ENCODE measurements at places on chromosomes 1 and 21.

GRCh38 chr1:232142403-232143314 is 487.3 kb downstream of the SIPA1L2 start:
- DNase-seq = peak; percentile 91

- DNase-seq = peak; percentile 5
Measured at GRCh38 chr1:110616587-110616986, 10.4 kb upstream of the KCNA2 start.

DNA sequence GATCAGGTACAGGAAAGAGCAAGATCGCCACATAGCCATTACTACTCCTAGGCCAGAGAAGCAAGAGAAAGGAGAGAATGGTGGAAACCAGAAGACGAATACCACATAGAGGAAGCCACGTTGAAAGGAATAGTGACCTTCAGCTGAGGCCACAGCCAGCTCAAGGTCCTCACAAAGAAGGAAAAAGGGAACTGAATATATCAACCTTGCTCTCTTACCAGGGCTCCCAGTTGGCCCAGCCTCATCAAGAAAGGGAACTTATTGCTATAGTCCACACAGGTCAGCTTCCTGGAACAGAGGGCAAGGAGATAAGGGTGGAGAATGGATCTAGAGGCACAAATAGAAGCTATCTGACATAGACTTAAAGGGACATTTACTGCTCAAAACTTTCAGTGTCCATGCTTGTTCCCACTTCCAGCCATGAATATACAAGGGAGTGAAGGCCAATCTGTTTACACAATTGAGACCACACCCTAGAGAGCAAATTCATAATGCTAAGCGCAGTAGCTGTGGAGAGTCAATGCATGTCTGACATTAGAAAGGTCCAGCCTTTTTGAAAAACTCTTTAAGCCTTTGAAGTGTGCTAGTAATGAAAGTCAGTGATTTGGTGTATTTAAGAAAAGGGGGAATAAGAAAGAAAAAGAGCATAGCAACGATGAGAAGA is 120.7 kb upstream of the ZC3H11B start:
- no peak for DNase-seq

GRCh38 chr21:14985306-14985705 is 79.5 kb downstream of the NRIP1 start:
- no peak for DNase-seq

DNA sequence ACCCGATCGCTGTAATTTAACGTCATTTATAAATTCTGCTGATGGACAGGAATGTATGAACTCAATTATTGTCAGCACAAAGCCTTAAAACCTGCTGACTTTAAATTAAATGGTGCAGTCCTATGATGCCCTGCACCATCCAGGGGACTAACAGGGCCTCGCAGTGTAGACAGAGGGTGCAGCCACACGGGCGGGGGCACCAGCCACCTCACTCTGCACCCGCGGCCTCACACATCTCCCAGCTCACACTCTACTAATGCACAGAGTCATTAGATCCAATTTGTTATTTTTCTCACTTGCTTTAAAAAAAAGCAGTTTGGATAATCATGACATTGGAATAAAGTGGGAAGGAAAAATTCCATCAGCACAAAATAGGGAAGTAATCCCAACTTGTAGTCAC is 49.7 kb downstream of the PROX1 start:
- no peak for DNase-seq

- peak; percentile 83 for DNase-seq
Measured at GRCh38 chr1:67535474-67535873, 105.3 kb upstream of the SERBP1 start.

GRCh38 chr1:160046494-160047110 is 14.8 kb upstream of the PIGM start:
- DNase-seq = peak; percentile 33

DNA sequence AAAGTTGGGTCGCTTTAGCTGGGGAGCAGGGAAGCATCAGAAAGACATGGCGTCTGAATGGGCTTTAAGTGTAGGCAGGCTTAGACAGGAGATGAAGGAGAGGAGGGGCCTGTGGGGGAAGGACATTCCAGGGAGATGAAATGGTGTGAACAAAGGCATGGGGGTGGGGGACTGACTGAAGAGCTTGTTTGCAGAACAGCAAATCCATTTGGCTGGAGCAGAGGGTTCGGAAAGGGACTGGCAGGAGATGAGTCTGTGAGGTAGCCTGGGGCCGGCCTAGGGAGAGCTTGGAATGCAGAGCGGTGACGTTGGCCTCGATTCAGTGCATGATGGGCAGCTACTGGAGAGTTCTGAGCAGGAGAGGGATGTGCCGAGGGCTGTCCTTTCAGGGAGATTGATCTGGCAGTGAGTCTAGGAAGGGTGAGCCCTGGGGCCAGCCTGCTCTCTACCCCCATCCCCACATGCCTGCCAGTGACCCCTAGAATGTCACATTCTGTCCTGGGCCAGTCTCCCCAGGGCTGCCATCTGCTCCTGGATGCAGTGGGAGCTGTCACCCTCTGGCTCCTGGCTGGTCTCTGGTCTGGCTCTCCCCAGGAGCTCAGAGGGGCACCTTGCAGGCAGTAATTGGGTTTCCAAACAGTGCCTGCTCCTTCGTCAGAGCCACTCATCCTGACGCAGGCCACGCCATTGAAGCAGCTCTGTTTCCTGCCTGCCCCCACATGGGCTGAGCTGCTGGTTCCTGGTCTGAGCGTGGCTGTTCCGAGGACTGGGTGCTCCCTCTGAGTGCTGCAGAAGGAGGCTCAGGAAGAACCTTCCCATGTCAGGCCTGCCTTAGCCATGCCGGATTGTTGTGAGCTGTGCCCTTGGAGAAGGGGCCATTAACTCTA is 22.3 kb upstream of the TMEM222 start:
- DNase-seq = peak; percentile 98

GRCh38 chr1:207362962-207363860 is 41.7 kb downstream of the CD55 start:
- DNase-seq = peak; percentile 30

GRCh38 chr1:7525338-7526063 is 245.6 kb upstream of the VAMP3 start:
- DNase-seq = no peak

GRCh38 chr1:44328671-44329416 is 26.2 kb downstream of the ERI3 start:
- DNase-seq = no peak

DNA sequence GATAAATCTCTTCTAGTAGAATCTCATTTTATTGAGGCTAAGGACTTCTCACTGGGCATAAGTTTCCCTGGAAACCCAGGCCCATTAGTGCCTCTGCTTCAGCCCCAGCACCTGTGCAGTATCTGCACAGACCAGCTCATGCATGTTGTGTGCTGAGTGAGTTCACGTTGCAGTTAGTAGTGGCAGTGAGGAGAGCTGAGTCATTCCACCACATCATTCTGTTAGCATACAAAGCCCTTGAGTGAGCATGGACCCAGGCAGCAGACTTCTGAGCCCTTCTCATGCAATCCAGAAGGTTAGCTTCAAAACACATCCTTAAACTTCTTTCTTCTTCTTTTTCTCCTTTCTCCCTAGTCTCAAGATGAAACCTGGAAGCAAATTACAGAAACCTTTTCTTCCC is 45.8 kb upstream of the NTPCR start:
- peak; percentile 64 for DNase-seq

GRCh38 chr1:207897188-207897587 is 13.7 kb downstream of the CD34 start:
- DNase-seq = peak; percentile 18

DNA sequence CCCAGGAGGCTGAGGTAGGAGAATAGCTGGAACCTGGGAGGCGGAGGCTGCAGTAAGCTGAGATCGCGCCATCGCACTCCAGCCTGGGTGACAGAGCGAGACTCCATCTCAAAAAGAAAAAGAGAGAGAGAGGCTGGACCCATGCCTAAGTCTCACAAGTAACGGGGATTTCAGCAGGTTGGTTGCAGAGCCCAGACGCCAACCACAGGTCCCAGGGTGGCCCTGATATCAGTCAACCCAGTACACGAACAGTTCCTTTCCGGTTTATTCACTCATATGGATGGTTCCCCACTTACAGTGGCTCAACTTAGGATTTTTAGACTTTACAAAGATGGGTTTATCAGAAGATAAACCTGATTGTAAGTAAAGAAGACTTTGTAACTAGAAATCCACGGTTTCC is 40.9 kb downstream of the CLSTN1 start:
- no peak for DNase-seq

GRCh38 chr1:153946622-153947241 is at the start of gene DENND4B:
Gene DENND4B (minus strand): TSS chr1:153946718. CDS start chr1:153944374, 2,344 bp downstream.
- peak; percentile 78 for DNase-seq

- no peak for DNase-seq
Measured at GRCh38 chr1:118963138-118963455, 25.0 kb downstream of the TBX15 start.

GRCh38 chr1:2205191-2205952 is 10.8 kb upstream of the FAAP20 start:
- DNase-seq = peak; percentile 93

- DNase-seq = peak; percentile 72
Measured at GRCh38 chr1:10122926-10123325, 87.4 kb upstream of the KIF1B start.

DNA sequence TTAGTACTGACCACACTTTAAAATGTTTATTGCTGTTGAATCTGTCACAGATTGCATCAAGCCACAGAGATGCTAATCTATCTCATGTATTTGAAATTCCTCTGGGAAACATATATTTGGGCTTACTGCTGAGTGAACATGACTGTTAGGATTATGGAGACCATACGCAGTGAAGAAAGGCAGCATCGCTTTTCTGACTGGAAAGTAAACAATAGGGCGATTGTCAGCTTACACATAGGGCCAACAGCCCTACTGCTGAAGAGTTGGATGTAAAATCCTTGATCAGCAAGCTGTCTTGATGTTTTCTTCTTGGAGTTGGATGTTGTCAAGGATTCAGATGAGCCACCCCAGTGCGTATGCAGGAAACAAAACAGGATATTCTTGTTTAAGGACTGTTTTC is 368.7 kb upstream of the ADGRL2 start:
- DNase-seq = no peak

GRCh38 chr1:100322436-100323211 is 29.7 kb upstream of the CDC14A start:
- peak; percentile 2 for DNase-seq

- DNase-seq = no peak
Measured at GRCh38 chr1:211114446-211114845, 19.5 kb downstream of the KCNH1 start.

GRCh38 chr1:56152635-56153034 is 426.7 kb downstream of the PLPP3 start:
- DNase-seq = no peak

DNA sequence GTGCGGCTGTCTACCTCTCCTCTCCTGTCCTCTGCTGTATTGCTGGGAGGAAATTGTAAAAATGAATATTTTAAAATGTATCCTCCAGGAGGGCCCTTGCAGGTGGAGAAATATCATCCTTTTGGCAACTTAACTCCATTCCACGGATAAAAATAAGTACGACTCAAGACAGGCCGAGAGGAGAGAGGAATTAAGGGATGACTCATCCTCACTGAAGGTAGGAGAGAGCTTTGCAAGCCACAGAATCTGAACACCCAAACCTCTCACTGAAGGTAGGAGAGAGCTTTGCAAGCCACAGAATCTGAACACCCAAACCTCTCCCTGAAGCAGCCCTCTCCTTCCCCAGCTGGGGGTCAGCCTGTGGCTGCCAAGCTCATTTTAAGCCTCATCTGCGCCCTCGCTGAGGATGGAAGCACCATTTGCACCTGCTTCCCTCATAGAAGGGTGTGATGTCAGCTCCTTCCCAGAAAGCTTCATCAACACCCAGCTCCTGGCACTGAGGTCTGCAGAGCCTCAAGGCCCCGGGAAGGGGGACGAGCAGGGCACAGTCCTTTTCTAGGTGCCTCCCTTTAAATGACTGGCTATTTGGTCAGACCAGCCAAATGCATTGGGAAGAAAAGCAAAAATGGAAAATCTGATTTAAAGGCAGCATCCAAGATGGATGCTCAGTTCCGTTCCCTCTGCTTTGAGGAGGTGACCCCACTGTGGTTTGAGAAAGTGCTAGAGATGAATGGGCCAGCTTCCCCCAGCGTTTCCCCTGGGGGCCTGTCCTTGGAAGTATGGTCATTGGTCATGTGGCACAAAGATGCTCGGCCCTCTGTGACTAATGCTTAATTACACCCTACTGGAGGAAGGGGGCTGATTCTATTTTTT is 12.9 kb upstream of the SELENON start:
- DNase-seq = no peak

DNA sequence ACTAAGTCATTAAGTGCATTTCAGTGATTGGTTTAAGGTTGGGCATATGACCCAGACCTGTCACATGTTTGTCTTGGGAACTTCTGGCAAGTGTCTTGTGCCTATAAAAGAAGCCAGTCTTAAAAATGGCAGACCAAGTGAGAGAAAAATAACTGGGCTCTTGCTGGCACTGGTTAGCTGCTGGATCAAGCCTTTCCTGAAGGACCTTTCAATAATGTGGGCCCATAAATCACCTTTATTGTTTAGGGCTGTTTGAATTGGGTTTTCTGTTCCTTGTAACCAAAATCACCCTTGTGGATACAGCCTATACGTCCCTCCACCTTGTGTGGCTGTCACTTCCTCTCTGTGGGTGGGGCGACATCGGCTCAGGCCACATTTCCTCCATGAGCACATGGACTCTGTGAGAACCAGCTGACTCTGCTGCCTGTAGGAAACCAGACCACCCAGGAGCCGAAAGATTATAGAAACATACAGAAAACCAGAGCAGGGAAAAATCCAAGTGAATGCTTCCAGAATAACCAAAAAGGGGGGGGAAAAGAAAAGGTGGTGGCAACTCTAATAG is 25.6 kb upstream of the WNT4 start:
- DNase-seq = no peak

- DNase-seq = no peak
Measured at GRCh38 chr1:38741341-38741740, 118.2 kb downstream of the RRAGC start.

- DNase-seq = no peak
Measured at GRCh38 chr1:97092824-97093223, 371.2 kb downstream of the PTBP2 start.

- no peak for DNase-seq
Measured at GRCh38 chr1:46370214-46370633, 23.9 kb upstream of the FAAH start.

- DNase-seq = peak; percentile 83
Measured at GRCh38 chr1:224300346-224300745, 29.6 kb downstream of the NVL start.

DNA sequence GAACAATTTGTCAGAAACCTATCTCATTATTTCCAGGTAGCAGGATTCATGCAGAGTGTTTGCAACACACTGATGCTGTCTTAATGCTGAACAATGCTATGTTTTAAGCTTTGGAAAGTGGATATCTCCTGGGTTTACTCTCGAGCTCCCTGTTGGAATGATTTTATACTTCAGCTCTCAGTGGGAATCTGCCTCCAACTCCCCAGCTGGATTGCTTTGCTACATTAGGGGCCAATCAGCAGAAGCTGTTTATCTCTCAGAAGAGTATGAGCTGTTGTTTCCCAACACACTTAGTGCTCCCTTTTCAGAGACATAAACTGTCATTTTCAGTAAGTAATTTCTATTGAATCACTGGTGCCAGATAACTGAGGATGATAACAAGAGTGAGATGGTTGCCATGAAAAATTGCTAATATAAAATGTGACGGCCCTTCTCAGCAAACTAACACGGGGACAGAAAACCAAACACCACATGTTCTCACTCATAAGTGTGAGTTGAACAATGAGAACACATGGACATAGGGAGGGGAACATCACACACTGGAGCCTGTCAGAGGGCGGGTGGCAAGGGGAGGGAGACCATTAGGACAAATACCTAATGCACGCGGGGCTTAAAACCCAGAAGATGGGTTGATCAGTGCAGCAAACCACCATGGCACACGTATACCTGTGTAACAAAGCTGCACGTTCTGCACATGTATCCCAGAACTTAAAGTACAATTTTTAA is 265.9 kb upstream of the RUNX1 start:
- no peak for DNase-seq

- DNase-seq = no peak
Measured at GRCh38 chr1:62250126-62250726, 55.6 kb downstream of the L1TD1 start.
